Fibroblast of pulmonary artery (primary cell): ENCODE measurements at places on chromosomes 13 and 19.

DNA sequence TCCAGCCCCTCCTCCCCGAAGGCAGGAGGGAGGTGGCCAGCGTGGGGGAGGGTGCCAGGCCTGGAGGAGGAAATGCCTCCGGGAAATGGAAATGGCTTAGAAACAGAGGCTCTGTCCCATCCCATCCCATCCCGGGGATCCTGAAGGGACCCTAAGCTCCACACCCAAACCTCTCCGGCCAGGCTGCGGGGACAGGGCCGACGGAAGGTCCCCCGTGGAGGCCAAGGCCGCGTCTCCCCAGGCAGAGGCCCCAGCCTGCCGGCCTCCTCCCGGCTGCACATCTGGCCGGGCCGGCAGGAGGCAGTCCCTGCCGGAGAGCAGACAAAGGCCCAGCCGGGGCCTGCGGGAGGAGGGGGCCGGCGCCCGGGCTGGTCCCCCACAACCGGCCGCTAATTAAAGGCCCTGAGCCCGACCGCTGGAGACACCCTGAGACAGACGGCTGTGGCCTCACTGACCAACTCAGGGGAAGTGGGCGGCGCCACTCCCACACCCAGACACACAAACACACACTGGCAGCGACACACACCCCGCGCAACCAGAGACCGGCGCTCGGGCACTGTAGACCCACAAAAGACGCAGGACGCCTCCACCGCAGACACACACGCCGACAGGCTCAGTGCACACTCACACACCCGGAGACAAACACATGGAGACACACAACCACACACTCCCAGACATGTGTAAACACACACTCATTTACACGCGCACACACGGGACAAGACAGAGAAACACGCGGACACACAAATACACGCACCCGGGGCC lies 1.1 kb downstream of the ADAMTS10 start:
- peak; percentile 71 for DNase-seq

GRCh38 chr13:42075517-42075916 lies 27.1 kb downstream of the DGKH start:
- DNase-seq: no peak

- no peak for DNase-seq
Observed at GRCh38 chr19:55157064-55157908, at the start of gene TNNI3. Gene TNNI3, minus strand, starts transcription at chr19:55157732. Its CDS starts 143 bp downstream, at chr19:55157589.

GRCh38 chr19:10836479-10837330 lies 693 bp upstream of the TMED1 start:
- peak; percentile 90 for DNase-seq

DNA sequence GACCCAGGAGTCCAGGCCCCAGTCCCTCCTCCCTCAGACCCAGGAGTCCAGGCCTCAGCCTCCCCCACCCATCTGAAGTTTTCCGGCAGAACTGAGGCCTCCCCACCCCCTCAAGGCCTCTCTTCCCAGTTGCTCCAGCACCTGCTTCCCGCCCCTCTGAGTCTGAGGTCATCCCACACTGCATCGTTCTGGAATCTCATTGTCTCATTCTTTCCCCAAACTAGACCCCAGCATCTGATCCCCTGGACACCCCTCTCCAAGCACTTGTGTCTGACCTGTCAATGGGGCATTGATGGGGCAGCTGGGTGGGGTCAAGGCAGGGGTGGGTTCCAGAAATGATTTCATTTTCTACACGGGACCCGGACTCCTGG lies 793 bp upstream of the SBK2 start:
- DNase-seq: no peak

- DNase-seq: peak; percentile 91
Observed at GRCh38 chr13:110250258-110250891, 56.6 kb downstream of the COL4A1 start.

- DNase-seq: no peak
Observed at GRCh38 chr13:55347528-55347927, 1793.2 kb upstream of the PRR20A start.

DNA sequence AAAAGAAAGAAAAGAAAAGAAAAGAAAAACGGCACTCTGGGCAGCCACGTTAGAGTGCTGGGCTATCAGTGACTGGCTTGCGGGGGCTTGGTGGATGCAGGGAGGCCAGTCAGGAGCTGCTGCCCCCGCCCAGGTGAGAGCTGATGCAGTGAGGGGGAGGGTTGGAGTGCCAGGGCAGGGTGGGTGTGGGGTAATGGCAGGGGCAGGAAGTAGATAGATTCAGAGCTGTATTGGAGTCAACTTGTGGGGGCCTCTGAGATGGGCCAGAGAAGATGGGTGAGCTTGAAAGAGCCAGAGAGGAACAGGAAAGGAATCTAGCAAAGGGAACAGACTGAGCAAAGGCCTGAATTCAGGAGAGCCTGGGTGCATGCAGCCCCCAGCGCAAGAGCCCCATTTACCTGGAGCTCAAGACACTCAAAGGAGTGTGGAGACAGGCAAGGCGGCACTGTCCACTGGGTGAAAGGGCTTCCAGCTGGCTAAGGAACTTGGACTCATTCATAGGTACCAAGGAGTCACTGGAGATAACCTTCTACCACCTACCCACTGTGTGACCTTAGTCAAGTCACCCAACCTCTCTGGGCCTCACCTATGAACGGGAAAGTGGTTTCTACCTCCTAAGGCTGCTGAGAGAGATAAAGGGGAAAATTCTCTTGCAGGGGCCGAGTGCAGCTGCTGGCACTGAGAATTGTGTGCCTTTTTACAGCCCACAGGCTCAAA lies 20.2 kb downstream of the VSTM2B start:
- DNase-seq: no peak

DNA sequence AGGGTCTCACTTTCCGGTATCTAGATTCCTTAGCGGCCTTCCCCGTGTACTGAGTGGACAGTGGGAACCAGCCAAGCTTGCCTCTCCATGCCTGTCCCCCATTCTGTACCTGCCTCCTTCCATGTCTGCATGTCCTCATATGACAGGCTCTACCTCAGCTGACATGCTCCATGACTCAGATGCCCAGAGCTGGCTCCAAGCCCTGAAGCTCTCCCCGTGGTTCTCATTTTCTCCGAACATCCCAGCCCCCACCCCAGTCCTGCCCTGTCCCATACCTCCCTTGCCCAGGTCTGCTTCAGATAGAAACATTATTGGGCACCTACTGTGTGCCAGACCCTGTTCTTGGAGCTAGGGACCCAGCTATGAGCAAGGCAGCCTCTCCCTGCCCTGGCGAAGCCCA lies 17.1 kb upstream of the SHFL start:
- DNase-seq: no peak

DNA sequence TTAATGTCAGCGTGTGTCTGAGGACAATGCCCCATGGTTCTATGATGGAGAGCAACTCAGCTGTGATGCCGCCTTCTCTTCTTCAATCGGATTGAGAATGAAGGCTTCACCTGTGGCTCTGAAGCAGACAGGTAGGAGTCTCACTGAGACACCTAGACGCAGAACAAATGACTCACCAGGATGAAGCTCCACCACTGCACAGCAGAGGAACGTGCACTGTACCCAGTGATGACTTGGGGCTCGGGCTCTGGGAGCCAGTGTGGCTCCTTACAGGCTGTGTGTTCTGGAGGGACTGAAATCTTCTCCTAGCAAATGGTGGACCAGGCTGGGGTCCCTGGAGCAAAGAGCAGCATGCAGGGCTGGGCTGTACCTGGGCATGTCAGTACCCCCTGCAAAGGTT lies 44.0 kb downstream of the CCDC70 start:
- no peak for DNase-seq

- no peak for DNase-seq
Observed at GRCh38 chr19:30791088-30791487, 418.9 kb downstream of the ZNF536 start.

DNA sequence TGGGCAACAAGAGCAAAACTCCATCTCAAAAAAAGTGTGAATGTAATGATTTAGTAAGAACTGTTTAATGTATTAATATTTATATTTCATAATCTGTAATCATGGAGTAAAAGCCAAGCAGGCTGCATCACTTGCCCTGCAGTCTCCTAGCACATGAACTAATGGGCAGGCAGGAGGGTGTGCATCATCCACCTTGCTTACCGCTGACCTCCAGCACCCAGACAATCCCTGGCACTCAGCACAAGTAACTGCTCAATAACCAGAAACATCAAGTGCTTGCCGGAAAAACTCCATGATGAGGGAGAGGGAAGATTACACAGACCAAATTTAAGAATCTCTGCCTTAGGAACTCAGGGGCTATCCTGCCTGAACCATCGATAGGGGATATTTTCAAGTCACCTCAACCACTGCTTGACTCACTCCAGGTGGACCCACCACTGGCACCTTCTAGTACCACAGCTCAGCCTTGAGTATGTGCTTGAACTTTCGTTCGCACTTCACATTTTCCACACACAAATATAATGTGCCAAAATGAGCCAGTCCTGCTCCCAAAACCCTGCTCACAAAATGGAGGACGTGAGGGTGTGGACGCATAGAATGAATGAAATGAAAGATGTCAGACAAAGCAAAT lies 18.6 kb downstream of the BRD4 start:
- DNase-seq: no peak

- no peak for DNase-seq
Observed at GRCh38 chr13:108987944-108988343, 358.5 kb downstream of the MYO16 start.

DNA sequence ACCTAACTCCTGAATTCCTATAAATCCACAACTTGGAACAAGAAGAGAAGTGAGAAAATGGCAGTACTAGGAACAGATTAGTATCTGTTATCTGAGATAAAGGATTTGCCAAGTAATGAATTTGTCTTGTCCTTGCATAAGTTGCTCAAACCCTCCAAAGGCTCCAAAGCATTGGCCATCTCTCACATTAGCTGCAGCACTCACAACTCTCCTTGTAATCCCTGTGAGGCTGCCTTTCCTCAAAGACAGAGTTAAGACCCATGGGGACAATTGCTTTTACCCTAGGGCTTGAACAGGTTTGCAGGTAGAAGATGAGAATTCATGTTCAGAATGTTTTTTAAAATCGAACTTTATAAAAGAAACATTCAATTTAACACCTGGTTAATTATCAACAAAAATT lies 1702.2 kb downstream of the EFNB2 start:
- no peak for DNase-seq

DNA sequence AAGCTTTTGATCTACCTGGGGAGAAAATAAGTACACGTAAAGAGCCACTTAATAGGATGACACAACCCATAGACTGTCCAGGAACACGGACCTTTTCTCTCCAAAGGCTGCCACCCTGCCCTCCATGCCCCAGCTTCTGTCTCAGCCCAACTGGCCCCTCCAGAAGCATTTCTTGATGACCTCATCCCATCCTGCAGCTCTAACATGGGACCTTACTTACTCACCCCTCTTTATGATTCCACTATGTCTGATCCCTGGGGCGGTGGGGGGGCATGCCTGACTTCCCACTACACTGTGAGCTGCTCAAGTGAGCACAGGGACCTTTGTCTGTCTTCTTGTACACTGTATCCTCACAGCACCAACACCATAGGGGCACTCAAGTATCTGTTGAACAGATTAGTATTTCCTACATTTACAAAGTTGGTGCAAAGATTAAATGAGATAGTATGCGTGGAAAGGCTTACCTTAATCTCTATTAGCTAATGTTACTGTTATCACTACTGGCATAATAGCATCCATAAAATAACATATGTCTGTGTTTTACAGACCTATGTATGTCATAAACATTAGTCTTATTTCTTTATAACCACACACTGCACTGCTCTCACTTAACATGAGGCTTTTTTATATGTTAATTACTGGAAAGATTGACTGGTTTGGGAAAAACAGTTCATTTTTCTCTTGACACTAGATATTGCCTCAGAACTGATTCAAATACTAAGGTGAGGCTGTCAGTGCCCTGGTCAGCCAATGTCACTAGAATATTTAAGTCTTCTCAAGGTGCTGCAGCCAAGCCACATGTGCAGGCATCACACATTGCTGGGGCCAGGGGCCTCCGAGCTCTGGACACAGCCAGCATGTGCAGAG lies 100.9 kb downstream of the FOXO1 start:
- DNase-seq: no peak

GRCh38 chr19:55463583-55464031 lies 944 bp downstream of the C19orf85 start:
- no peak for DNase-seq

- no peak for DNase-seq
Observed at GRCh38 chr13:26376430-26376829, 122.5 kb downstream of the CDK8 start.

- no peak for DNase-seq
Observed at GRCh38 chr19:12797141-12797587, 4.4 kb downstream of the PRDX2 start.

- DNase-seq: peak; percentile 78
Observed at GRCh38 chr13:110944121-110944967, 29.5 kb upstream of the ANKRD10 start.

- DNase-seq: no peak
Observed at GRCh38 chr19:33444562-33445441, 71.3 kb downstream of the CEBPG start.

- no peak for DNase-seq
Observed at GRCh38 chr13:22050951-22051563, 380.2 kb downstream of the FGF9 start.

DNA sequence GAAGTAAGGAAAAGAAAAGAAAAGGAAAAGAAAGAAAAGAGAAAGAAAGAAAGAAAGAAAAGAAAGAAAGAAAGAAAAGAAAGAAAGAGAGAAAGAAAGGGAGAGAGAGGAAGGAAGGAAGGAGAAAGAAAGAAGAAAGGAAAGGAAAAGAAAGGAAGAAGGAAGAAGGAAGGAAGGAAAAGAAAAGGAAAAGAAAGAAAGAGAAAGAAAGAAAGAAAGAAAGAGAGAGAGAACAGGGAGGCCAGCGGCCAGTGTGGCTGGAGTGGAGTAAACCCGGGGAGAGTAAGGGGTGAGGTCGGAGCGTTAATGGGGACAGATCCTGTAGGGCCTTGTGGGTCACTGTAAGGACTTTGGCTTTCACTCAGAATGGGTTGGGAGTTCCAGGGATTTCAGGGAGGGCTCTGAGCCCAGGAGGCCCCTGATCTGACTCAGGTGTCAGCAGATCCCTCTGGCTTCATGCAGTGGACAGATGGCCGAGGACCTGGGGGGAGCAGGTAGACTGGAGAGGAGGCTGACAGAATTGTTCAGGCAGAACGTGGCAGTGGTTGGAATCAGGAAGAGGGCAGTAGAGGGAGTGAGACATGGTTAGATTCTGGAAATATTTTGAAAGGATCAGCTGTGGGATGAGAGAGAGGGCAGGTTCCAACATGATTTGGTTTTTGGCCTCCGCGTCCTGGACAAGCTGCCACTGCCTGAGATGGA lies 19.8 kb upstream of the FXYD3 start:
- no peak for DNase-seq

- peak; percentile 92 for DNase-seq
Observed at GRCh38 chr13:45162821-45163220, 38.0 kb downstream of the KCTD4 start.

- no peak for DNase-seq
Observed at GRCh38 chr13:100506600-100507422, 81.8 kb downstream of the GGACT start.

- no peak for DNase-seq
Observed at GRCh38 chr19:35623327-35624010, 5.4 kb upstream of the RBM42 start.

- peak; percentile 18 for DNase-seq
Observed at GRCh38 chr13:60043262-60043661, 120.5 kb downstream of the DIAPH3 start.

- DNase-seq: no peak
Observed at GRCh38 chr19:33511346-33511745, 10.2 kb downstream of the PEPD start.
